Heart right ventricle (tissue), 16 donors: ENCODE measurements at places on chromosomes 3 and 15. TPM values are rescaled to one million over a fixed set of nuclear protein-coding genes. Genes with fewer than 3 reads are reported as not detected.

GRCh38 chr15:92807971-92808571, 92.1 kb upstream of the CHD2 start:
- peak; percentile 23 for DNase-seq

DGKG gene
- total RNA-seq, result 32.0 TPM

DNA sequence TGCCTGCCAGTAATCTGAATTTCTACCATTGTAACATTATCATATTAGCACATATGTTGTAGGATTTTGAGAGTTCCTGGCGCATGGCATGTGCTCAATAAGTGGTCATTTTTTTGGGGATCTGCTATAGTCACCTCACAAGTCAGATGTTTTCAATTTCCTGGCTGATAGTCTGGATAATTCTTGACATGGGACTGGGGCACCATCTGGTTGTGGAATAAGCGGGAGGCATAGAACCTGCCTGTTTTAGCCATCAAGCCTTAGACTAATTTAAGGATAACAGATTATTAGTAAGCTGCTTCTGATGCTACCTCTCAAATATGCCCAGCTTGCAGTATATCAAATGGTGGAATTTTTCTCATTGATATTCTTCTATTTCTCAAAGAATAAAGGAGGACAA, 39.1 kb downstream of the GASK1A start:
- DNase-seq, result no peak

FOXB1 gene
- not detected for total RNA-seq

DNA sequence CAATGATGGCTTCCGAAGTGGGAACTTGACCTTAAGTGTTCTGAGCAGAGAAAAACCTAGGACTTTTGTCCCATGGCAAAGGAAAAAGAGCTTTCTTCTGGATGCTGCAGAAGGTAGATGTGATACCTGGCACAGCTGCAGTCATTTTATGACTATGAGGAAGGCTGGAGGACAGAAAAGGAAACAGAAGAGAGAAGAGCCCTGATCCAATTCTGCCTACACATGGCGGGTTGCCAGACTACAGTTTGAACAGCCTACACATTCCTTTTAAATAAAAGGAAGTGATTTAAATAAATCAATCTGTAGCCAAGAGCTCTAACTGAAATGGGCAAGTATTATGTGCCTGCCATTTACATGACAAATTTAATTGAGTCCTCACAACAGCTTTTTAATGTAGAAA, 43.6 kb upstream of the CHRNB4 start:
- no peak for DNase-seq
